Chondrocyte (in vitro differentiated cells): ENCODE measurements at places on chromosomes 2 and 18.

- DNase-seq = no peak
Observed at GRCh38 chr2:168210216-168210894, 37.0 kb downstream of the STK39 start.

DNA sequence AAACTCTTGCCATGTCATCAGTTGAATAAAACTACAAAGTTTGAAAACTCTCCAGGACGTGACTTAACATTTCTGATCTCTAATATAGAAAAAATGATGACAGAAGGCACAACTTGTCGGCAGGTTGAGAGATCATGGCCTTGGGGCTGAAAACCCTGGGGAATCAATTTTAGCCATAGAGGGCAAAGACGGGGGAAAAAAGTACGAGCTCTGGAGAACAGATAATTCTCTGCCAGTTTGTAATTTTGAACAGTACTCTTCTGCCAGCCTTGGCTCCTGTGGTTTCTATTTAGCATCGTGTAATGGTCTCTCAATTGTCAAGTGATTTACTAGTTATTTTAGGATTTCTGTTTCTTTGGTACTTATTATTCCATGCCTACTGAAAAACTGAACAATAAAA lies 25.3 kb upstream of the CPS1 start:
- DNase-seq = no peak

DNA sequence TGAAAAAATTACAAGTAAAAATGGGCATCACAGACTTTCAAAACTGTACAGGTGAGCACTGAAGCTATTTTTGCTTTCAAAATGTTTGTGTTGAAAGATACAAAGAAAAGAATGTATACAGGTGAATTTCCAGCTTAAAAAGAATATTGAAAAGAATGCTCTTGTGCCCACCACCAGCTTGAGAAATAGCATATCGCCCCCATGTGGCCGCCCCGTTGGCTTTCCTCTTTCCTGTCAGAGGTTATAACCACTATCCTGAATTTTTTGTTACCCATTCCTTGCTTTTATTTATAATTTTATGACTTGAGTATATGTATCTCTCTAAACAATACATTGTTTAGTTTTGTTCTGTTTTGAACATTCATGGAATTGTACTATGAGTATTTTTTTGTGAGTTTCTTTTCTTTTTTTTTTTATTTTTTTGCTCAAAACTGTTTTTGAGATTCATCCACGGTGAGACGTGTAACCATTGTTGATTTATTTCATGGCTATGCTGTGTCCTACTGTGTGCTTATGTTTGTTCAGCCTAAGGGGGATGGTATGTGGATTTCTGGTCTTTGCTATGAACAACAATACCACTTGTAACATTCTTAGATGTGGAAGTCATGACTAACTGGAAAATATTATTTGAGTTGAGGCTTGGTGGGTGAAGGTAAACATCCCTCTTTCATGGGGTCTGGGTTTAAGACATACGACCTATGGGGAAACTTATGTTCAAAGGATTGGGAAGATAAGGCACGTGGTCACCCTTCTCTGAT lies 11.6 kb downstream of the TRPM8 start:
- no peak for DNase-seq

DNA sequence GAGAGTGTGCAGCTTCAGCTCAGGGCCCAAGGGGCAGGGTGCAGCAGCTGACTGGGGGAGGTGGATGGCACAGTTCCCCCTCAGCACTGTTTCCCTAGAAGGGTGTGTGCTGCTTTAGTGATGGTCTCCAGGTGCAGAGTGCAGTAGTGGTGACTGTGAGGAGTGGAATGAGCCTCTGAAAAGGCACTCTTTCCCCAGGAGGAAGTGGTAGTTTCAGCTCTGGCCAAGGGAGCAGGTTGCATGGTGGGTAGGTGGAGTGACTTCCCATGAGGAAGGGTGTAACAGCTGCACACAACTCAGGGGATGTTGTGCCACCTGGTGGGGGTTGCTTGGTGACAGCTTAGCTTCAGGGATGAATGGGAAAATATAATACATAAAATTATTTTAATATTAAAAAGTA lies 251.5 kb upstream of the NXPH2 start:
- no peak for DNase-seq

DNA sequence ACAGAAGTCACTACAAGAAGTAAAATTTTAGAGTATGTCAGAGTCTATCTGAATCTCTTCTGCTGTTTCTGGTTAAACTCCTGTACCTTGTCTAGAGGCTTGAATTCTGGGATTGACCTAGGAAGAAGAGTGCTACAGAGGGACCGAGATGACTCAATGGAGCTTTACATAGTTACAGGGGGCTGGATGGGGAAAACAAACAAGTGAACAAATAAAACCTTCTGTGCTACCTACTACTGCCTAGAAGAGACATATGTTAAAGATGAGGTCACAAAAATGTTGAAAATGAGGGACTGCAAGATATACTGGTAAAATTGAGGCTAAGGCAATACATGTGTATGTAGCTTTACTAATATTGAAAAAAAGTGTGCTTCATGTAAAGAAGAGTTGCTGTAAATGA lies 265.4 kb upstream of the TFPI start:
- DNase-seq = no peak

DNA sequence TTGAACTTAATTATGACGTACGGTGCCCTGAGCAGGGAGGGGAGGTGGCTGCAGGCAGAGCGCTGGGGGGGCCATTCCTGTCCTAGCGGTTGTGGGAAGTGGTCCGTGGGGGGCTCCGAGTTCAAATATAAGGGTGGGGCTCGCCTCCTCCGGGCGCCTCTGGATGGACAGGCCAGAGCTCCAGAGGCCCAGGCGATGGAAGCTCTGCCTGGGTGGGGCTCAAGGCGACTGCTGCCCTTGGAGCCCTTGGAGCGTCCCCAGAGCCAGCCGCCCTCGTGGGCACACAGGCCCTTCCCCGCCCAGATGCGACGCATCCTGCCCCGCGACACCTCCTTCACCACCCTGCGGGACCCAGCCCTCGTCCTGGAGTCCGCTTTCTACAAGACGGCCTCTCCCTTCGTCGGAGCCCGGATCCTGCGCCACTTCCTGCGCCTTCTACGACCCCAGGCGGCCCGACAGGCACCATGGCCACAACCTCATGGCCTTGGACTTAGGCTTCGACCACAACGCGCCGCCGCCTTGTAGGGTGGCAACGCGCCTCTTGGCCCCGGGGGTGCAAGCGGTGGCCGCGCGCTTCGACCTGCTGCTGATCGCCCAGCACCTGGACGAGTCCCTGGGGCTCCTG lies 10.5 kb downstream of the AQP12B start:
- DNase-seq = no peak
